Endothelial cell (in vitro differentiated cells): ENCODE measurements at places on chromosomes 12 and 14.

- no peak for DNase-seq
Observed at GRCh38 chr14:57492859-57493258, 798 bp downstream of the CCDC198 start.

GRCh38 chr12:95323212-95323611 lies 105.6 kb downstream of the VEZT start:
- DNase-seq, result no peak

GRCh38 chr12:42469355-42470175 lies 120.0 kb downstream of the PRICKLE1 start:
- DNase-seq, result no peak

DNA sequence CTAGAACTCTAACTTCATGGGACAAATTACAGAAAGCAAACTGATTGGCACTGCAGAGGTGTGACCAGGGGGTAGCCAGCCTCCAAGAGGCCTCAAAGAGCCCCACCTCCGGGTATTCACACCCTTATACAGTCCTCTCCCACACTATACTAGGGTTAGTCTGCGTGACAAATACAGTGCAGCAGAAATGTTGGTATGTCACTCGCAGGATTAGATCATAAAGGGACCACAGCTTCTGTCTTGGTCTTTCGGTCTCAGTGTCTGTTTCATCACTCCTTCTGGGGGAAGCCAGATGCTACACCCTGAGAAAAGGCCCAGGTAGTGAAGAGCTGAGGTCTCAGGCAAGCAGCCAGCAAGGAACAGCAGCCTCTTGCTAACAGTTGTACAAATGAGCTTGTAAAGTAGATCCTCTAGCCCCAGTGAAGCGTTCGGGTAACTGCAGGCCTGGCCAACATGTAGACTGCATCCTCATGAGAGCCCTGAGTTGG lies 68.9 kb upstream of the SAV1 start:
- DNase-seq, result no peak

DNA sequence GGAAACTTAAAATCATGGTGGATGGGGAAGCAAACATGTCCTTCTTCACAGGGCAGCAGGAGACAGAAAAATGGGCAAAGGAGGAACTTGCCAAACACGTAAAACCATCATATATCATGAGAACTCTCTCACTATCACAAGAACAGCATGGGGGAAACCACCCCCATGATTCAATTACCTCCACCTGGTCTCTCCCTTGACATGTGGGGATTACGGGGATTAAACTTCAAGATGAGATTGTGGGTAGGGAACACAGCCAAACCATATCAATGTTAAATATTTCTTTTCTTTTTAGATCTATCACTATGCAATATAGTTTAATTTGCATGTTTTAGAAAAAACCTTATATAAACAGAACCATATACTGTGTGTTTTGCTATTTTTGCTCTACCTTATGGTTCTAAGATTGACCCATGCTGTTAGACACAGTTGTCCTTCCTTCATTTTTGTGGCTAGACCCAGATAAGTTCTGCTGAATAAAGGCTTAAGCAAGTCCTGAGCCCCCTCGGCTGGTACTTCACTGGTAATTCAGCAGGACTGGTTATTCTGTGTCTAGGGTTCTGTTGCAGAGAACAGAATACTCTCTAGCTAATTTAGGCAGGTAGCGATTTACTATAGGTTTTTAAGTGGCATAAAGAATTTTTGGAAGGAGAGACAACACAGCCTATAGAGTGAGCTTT lies 253.7 kb upstream of the HMGA2 start:
- no peak for DNase-seq

DNA sequence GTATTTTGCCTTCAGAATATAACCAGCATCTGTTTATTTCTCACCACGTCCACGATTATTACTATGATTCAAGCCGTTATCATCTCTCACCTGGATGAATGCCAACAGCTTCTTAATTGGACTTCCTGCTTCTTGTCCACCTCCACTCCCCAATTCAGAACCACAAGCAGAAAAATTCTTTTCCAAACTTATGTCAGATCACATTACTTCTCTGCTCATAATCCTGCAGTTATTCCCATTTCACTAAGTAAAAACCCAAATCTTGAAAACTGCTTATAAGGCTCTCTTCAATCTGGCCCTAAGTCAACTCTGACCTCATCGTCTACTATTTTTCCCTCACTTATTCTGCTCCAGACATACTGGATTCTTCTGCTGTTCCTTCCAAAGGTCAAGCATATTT lies 2.0 kb downstream of the CRY1 start:
- no peak for DNase-seq

- no peak for DNase-seq
Observed at GRCh38 chr14:62592877-62593276, 452.4 kb downstream of the KCNH5 start.

- DNase-seq, result no peak
Observed at GRCh38 chr12:115791331-115791730, 486.2 kb downstream of the MED13L start.

- DNase-seq, result no peak
Observed at GRCh38 chr14:59439256-59439965, 25.8 kb downstream of the GPR135 start.
